ENCODE measurements at places on chromosomes 1 and 21.

GRCh38 chr1:64470665-64471217 lies 812 bp downstream of the CACHD1 start:
- no peak for DNase-seq

DNA sequence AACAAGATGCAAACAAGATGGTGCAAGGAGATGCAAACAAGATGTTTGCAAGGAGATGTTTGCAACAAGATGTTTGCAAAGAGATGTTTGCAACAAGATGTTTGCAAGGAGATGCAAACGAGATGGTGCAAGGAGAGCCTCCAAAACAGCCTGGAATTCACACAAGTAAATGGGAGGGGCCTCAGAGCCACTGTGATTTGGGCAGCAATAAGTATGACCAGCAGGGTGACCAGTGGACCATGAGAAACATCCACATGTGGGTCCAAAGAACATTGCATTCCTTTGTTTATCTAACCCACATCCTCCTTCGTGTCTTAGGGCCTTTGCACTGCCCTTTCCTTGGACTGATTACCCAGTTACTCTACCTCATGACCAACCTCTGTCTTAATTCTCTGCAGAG lies 162.9 kb downstream of the PLPP3 start:
- DNase-seq, result no peak

- DNase-seq, result no peak
These were observed 351.0 kb upstream of the B3GALT2 start for GRCh38 chr1:193537266-193538002.

DNA sequence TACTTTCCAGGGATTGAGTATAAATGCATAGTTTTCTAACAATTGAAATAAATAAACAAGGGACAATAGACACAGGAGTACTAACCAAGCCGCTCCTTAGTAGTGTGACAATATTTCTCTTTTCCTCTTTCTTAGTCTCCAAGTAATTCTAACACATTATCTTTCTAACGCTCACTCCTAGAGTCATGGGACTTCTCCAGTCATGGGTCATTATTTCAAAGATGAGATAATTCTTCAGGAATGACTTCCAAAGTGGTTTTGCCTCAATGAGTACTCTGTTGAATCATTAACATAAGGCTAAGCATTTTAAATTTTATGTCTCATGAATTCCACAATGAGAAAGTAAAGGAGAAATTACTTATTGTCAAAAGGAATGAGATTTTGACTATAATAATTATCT lies 605.8 kb upstream of the ADAMTS5 start:
- DNase-seq, result no peak

DNA sequence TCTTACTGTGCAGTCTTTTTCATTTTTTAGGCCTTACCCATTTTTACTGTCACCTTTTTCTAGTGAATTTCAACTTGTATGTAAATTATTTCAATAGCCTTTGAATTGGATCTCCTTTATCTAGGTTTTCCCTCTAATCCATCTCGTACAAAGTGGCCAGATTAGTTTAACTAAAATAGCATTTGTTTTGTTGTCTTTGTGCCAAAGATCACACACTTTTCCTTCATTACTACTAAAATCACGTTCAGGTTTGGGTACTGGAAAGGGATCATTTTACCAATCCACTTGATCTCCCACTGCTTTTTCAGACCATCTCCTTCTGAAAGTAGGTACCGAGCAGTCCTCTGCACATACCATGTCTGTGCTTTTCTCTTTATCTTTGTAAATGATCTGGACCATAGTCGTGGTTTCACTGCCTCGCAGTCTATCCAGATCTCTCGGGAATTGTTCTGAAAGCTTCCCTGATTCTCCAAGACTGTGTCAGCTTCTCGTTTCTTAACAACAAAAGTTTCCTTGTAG lies 20.1 kb downstream of the KDM1A start:
- no peak for DNase-seq

GRCh38 chr1:232292239-232292638 lies 337.7 kb downstream of the SIPA1L2 start:
- DNase-seq, result no peak

DNA sequence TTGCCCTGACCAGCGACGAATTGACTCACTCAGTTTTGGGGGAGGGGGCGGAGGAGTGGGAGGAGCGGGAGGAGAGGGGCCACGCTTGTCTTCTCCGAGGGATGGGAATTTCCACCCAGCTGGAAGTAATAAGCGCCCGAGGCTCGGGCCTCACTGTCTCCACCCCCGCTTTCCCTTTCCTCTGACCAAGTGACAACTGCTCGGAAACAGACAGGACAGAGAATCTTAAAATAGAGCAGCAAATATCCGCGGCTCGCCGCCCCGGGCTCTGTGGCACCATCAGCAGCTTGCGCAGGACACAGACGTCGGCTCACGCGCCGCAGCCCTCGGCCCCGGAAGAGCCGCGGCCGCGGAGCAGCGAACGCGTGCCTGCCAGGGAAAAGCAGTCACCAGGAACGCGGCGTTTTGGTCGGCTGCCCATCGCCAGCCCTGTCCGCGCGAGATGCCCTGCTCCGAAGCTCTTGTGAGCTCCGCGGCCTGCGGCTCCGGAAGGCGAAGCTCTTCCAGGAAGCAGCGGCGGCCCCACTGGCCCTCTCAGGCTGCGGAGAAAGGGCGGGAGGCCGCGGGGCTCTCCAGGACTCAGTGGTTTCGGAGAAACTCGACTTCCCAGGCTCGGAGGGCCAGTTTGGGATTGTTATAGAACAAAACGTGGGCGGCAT lies 10.7 kb upstream of the RGS16 start:
- DNase-seq, result no peak

- no peak for DNase-seq
These were observed 49.4 kb upstream of the A3GALT2 start for GRCh38 chr1:33370301-33370700.

DNA sequence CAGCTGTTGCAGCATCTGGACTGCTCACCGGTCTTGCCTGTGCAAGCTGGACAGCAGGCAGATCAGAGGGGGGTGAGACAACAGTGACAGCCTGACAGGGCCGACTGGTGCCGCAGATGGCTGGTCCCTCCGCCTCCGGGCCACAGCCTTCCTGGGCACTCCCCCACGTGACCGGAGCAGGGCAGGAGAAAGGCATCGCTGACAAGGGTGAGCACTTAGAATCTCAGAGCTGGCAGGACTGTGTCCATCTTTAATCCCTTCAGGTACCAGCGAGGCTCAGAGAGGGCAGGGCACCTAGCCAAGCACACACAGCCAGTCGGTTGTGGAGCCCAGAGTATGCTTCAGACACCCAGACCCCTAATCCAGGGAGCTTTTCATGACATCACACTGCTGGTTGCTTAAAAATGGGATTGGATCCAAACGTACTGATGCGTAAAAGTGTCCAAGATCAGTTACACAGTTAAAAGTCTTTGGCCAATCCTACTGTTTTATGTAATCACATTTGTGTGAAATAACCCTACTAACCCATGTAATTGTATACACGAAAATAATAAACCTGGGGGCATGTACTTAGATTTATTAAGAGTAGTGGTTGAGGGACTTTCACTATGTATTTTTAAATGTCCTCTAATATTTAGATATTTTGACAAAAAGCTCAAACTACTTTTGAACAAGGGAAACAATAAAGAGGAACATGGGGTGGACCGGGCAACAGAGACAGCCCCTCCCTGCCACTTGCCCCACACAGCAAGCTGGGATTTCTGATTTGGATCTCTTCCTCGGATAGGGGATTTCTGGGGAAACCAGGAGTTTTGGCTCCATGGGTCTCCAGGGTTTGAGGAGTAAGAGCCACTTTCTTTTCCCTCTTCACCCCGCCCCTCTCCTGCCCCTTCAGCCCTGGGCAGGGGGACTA lies 758 bp upstream of the CNTN2 start:
- no peak for DNase-seq

- no peak for DNase-seq
These were observed 2.6 kb downstream of the MGST3 start for GRCh38 chr1:165633614-165634013.

DNA sequence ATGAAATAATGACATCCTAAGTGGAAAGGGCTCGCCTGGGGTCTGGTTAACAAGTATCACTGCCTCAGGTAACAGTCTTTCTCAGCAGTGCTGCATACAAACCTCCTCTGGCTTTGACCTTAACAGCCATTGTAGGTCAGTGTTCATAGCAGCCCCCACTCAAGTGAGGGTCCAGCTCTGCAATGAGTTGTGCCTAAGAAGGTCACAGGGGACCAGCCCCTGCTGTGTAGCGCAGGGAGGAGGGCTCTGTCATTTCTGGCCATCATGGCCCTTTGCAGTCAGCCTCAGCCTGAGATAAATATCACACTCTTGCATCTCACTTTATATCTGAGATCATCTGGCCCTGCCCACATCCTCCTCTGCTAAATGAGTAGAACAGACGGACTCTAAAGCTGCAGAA lies 18.1 kb upstream of the MYSM1 start:
- no peak for DNase-seq

DNA sequence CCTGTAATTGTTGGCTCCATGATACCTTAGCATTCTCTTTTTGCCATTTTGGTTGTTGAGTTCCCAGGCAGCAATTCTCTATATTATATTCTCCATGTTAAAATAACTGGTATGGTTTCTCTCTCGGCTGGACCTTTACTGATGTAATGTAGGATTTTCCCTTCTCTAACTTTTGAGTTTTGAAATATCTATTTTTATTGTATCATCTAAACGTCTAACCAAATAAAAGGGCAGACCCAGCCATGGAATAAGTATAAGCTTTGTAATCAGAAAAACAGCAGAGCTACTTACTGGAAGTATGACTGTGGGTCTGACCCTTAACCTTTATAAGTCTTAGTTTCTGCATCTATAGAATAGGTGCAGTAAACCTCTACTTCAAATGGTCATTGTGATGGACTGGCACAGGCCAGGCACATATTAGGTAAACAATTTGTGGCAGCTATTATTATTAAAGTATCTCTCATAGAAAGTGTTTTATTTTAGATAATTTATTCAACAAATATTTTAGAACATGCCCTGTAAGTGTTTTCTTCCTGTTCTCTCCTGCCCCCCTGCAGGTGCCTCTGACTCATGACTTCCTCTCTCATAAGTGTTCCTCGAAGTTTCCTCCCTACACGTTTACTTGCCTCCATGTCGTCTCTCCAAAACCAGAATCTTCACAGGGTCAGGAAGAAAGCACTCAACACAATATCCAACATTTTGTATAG lies 224.9 kb upstream of the FGGY start:
- DNase-seq, result no peak

GRCh38 chr1:211574705-211575104 lies 4.3 kb downstream of the SLC30A1 start:
- no peak for DNase-seq

GRCh38 chr1:38005195-38006007 lies at the start of gene FHL3:
FHL3 (minus strand) TSS chr1:38005514; CDS start chr1:37999412, 6,102 bp downstream.
- no peak for DNase-seq

Data from iPS DF 6.9 (cell line).